ENCODE measurements at places on chromosomes 12 and 14.

DNA sequence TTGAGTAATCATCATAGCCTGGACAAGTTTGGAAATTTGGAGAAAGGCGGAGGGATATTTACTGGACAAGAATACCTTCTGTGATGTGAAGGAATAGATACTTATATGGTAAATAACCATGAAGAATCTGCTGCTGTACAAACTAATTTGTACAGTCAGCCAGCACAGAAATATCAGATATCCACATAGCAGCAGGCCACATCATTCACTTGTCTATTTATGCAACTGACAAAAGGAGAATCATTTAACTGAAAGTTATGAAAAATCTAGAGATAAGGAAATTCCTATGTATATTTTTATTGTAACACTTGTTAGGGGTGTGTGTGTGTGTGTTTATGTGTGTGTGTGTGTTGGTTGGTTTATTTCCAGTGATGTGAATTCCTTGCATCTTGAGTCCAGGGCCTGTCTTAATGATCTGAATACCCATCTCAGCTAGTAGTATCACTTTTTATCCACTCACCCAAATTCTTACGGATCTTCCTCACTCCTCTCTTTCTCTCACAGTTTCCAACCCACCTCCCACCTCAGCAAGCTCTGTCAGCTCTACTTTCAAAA lies 10.5 kb upstream of the LRIG3 start:
- no peak for DNase-seq

GRCh38 chr12:69405566-69405865 lies 46.0 kb downstream of the YEATS4 start:
- peak; percentile 98 for DNase-seq

DNA sequence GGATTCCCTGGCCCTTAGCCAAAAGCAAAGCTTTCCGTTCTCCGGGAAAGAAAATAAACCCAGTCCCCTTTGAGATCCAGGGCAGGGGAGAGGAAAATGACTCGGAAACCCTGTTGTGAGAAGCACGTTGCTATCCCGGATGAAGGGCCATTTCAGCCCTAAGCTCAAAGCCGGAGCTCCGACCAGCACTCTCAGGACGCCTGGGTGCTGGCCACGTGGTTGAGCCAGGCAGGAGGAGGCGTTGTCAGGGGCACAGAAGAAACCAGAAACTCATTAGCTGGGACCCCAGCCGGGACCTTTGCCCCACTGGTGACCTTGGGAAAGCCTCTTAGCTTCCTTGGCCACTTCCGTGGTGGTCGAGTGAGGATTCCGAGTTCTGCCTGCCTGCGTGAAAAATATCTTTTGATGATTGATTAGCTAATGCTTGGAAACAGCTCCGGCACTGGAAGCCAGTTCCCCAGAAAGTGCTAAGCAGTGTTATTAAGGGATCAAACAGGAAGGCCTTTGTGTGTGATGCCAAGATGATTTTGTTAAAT lies 57.6 kb upstream of the FZD10 start:
- no peak for DNase-seq

DNA sequence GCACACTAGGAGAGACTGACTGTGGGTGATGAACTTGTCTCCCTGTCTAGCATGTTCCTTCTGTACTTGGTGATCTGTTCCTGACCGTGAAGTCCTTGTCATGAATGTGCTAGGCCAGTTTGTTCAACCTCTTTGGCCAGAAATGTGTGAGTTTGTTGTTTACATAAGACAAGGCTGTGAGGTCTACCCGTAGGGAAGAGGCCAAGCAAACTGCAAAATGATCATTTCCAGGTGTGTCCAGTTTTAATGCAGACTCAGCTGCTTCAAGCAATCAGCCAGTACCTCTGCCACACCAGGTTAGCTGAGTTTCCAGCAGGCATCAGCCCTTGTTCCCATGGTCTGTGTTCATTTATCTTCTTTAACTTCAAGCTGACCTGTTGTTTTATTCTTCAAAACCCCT lies 440.2 kb downstream of the FUT8 start:
- DNase-seq, result no peak

- no peak for DNase-seq
Observed at GRCh38 chr12:94812345-94812744, 162.0 kb upstream of the TMCC3 start.

DNA sequence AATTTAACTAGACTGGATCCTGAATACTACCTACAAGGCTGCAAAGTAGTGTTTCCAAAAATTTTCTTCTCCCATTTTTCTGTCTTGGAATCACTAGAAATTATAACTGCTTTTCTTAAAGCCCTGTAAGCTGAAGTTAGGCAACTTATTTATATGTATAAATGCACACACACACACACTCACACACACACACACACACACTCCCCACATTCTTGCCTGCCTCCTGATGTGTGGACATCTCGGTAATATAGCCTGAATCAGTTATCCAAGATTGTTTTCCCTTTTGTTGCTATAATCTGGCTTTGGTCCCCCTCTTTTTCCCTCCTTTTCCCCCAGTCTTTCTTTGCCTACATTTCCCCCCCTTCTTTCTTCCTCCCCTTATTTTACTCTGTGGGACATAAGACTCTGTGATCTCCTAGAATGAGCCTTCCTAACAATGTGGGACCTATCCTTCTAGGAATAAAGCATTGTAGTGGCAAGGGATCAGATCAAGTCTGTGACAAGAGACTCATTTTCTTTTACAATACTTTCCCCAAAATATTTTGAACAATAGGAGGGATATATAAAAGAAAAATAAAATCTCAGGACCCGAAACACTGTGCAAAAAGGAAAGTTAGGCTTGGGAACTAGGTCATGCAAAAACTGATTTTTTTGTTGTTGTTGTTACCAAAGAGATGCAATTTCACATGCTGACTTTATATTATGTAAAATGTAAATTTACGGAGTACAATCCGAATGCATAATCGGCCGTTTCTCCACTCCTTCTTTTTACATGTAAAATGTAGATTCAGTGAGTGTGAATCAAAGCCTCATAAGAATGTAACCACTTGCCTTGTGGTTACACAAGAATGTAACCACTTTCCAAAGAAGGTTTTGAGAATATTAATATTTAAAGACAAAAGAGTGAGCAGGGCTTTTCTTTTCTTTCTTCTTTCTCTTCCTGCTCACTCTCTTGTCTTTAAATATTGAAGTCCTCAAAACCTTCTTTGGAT lies 26.3 kb upstream of the CD69 start:
- peak; percentile 27 for DNase-seq

DNA sequence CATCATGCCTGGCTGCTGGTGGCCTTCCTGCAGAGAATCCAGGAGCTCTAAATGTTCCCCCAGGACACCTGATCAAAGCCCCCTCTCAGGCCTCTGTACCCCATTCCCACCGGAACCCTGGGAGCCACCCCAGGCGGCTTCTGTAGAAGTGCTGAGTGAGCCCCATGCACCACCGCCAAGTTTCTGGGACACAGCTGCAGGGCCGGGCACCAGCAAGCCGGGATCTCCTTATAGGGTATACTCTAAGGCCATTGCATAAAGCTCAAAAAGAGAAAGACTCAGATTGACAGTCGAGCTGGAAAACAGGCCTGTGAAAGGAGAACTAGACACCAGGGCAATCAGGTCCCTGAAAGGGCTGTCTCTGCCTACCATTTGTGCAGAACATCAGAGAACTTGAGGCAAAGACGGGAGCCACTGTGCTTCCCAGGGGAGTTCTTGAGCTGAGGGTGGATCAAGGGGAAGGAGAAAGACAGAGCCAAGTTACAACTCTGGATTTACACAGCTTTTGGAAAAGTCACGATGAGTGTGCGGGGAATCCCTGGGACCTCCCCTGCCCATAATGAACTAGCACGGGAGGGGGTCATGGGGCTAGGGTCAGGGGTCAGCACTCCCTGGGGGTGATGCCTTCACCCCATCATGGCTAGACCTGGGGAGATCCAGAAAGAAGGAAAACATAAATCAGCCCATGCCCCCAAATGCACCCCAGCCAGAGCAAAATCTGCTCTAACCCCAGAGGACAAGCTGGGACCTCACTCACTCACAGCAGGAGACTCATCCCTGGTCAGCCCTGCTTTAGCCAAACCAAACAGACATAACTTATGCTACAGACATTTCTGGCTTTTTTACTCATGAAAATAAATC lies 51.1 kb downstream of the ITPK1 start:
- peak; percentile 66 for DNase-seq

- DNase-seq, result peak; percentile 74
Observed at GRCh38 chr14:50520947-50521815, 11.2 kb downstream of the MAP4K5 start.

DNA sequence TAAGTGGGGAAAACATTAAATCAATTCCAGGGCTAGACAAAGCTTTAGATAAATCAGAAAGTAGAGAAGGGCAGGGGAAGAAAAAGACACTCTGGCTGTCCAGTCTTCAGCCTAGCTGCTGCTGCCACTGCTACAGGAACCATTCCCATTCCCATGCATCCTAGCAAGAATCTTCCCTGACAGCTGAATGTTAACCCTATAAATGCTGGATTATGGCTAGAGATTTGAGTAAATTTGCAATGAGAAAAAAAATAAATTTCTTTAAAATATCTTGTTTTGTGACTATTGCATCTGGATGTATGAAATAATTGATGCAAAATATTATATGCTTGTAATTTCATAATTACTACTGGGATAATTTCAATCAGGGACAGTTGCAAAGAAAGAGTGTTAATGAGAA lies 15.0 kb upstream of the CDKN3 start:
- no peak for DNase-seq

- DNase-seq, result no peak
Observed at GRCh38 chr12:904010-904414, 45.5 kb downstream of the RAD52 start.

GRCh38 chr12:92229381-92229780 lies 83.7 kb upstream of the BTG1 start:
- DNase-seq, result no peak

GRCh38 chr12:42557586-42558172 lies 31.9 kb downstream of the PRICKLE1 start:
- DNase-seq, result no peak

DNA sequence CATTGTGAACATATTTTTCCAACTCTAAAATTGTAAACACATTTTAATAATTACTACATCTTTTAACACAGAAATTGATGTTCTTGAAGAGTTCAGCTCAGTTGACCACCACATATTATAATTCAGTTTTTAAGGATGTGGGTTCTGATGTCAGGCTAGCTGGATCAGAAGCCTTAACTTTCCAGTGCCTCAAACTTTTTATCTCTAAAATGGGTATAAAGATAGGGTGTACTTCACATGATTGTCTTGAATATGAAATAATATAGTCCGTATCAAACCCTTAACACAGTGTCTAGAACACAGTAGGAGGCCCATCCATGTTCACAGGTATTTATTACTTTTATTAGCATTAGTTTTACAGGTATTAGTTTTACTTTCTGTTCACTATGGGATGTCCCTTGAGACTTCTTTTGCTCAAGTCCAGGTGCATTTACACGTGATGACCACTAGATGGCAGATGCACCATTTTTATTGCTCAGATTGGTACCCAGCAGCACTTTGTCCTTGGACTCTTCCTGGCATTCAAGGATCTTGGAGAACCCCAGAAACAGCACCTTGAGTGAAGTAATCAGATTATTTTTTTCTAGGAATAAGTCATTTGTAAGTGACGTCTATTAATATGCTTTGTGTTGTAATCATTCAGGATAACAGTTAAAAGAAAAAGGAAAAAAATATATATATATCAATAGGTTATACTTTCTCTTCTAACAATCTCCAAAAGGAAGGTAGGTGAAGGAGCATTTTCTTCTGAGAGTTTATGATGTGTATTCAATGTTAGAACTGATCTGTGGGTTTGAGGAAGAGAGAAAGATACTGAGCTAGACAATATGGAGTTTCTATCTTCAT lies 580.2 kb downstream of the ETNK1 start:
- DNase-seq, result peak; percentile 22

Data from fibroblast of skin of abdomen (primary cell).